ENCODE measurements at places on chromosomes 3 and 15.

- DNase-seq = no peak
Measured at GRCh38 chr15:52031556-52031955, 12.5 kb downstream of the MAPK6 start.

- DNase-seq = no peak
Measured at GRCh38 chr3:13841141-13841540, 38.7 kb downstream of the WNT7A start.

DNA sequence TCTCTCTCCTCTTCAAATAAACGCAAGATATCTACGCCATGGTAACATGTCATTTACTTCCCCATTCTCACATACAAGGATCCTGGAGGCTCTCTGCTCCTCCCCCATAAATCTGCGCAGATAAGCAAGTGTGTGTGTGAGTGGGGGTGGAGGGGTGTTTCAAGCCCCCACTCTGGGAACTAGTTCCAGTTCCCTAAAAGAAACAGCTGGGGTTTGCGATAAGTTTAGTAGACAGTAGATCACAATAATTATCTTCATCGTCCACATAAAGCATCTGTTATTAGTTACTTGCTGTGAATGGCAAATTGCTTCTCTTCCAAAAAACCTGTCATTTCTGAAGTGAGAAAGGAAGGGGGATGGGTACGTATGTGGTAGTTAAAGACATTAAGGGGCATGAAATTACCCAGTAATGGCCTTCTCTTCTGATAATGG is 79.8 kb downstream of the RBPMS2 start:
- DNase-seq = no peak

GRCh38 chr3:171812811-171813210 is 2.5 kb upstream of the PLD1 start:
- DNase-seq = no peak

DNA sequence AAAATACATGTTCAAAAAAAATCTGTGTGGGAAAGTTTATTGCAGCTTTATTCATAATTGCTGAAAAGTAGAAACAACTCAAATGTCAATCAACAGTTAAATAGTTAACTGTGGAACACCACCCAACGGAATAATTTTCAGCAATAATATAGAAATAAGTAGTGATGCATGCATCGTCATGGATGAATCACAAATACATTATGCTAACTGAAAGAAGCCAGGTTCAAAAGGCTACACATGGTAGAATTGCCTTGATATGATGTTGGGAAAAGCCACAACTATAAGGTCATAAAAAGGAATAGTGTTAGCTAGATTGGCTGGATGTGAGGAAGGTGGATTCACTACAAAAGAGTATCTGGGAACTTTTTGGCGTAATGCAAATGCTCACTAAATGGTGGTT is 82.0 kb downstream of the GMNC start:
- DNase-seq = no peak

- DNase-seq = no peak
Measured at GRCh38 chr3:129058441-129059200, 2.0 kb upstream of the GP9 start.

GRCh38 chr3:84108442-84108971 is 850.3 kb upstream of the CADM2 start:
- DNase-seq = no peak

DNA sequence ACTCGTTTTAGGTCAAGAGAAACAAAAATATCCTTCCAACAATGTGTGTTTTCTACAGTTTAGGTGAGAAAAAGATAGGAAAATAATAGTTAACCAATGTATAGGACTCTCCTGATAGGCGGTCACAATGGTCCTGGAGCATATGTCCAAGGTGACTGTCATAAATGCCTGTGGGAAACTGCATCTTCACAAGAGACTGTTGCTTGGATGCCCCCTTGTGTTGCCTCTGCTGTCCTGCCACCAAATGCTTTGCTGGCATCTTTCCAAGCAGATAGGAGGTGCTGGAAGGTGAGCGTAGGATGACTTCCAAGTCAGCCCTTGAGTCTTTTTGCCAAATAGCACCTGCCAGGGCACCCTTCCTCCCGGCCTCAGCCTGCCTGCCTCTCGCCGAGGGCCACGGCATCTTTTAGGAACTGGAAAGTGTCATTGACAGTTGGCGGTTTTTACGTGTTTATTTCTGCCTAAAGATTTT is 24.1 kb upstream of the SACM1L start:
- DNase-seq = no peak

Data from ecto neural progenitor cell (in vitro differentiated cells).